Stimulated activated CD8-positive, alpha-beta memory T cell treated with anti-CD3 and anti-CD28 coated beads, Interleukin-15, amount 100 ng/mL, for 4 hours (primary cell): ENCODE measurements at places on chromosomes 12 and 14.

- no peak for DNase-seq
Measured at GRCh38 chr12:47188576-47189441, 109.0 kb upstream of the AMIGO2 start.

GRCh38 chr14:95862243-95862642 is 14.4 kb upstream of the TUNAR start:
- DNase-seq = no peak

DNA sequence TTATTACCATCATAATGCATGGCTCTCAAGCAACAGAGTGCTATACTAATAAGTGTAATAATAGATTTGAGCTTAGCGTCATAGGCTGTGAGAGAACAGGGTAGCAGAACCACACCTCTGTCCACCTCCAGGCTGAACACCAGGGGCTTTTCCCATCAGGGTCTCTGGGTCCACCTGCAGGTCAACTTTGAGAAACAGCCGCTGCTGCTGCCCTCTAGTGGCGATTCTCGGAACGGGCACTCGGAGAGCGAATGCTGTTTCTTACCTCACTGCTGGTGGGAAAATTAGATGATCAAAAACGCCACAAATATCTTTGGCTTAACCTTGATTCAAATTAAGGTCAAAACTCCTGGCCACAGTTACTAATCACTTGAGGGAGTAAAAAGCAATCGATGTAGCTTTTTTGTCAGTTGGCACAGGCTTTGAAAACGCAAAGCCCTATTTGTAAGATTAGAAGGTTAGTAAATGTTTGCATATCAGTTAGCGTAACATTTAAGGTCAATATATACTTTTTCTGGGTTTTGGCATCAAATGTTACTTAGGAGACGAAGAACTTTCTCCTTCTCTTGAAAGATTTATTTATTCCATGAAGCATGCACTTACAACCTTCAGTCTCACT is 127.9 kb upstream of the TMEM132D start:
- peak; percentile 10 for DNase-seq

GRCh38 chr12:90233168-90234100 is 524.8 kb upstream of the ATP2B1 start:
- DNase-seq = no peak

DNA sequence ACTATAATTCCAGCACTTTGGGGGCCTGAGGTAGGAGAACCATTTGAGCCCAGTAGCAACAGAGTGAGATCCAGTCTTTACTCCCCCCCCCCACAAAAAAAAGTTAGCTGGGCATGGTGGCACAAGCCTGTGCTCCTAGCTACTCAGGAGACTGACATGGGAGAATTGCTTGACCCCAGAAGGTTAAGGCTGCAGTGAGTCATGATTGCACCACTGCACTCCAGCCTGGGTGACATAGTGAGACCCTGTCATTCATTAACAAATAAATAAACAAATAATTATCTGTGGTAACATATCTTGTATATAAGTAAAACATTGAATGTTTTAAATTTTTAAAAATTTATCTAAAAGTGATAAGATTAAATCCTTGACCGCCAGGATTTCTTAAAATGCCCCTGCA is 4.8 kb downstream of the ENTPD5 start:
- DNase-seq = no peak

DNA sequence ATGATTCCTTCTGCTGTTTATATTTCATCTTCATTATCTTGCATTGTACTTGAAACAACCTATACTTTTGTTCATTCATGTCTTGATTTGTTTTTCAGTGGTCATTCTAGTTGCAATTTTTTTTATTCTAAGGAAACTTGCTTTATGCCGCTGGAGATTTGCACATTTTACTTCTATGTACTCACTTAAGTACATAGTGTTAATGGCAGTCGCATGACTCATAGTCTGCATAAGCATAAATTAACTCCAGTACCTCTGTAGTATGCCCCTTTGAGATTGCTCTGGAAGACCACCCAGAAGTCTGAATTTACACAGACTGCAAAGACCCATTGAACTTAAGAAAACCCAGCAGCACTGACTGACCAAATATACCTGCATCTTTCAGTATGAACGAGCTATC is 77.0 kb downstream of the MSRB3 start:
- DNase-seq = no peak

DNA sequence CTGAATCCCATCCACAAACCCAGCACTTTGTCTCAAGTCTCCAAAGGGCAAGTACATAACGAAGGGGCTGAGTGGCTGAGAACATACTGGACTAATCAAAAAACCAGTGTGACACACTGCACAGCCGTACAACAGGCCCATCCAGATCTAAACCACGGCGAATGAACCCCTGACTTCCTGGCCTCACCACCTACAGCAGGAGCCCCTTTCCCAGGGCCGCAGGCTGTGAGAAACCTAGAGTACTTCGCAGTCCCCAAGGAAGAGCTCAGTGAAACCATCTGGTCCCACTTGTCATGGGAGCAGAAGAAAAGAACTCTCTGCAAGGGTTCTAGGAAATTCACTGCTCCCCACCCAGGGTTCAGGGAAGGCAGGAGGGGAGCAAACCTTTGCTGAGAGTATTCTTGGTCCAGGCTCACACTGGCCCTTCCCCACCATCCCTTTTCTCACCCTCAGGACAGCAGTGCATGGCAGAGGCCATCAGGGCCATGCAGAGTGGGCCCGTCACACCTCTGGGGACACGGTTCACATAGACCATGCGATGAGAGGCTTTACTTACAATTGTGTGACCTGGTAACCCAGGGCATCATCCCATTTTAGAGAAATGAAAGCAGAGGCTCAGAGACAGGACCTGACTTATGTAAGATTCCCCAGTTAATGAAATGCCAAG is 192.8 kb downstream of the BCL11B start:
- DNase-seq = no peak

DNA sequence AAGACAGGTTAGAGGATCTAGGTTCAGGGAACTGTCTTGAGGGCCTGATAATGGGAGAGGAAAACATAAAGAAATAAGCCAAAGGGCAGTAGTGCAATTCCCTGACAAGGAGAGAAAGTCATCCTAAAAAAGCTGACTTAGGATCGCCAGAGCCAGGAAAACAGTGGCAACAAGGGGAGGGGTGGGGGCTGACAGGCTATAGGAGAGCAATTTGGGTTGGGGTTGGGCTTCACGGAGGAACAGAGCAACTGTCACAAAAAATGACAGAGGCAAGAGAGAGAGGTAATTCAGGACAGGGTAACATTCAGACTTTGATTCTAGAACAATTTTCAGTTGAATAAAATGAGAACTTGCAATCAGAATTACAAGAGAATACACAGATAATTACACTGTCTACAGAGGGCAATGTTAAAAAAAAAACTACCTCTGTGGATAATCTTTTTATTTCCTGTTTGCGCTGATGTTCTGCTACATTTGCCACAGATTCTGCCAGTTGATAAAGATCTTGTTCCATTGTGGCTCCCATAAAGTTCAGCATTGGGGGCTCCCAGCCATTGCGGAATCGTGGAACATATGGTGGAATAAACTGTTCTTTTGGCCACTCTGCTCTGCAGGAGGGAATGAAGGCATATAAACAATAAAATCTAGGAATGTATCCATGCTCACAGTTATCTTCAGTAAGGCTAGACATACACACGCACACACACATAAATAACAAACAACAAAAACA is 138.6 kb downstream of the EPS8 start:
- no peak for DNase-seq

GRCh38 chr14:74160763-74161162 is 76.0 kb downstream of the LIN52 start:
- no peak for DNase-seq

DNA sequence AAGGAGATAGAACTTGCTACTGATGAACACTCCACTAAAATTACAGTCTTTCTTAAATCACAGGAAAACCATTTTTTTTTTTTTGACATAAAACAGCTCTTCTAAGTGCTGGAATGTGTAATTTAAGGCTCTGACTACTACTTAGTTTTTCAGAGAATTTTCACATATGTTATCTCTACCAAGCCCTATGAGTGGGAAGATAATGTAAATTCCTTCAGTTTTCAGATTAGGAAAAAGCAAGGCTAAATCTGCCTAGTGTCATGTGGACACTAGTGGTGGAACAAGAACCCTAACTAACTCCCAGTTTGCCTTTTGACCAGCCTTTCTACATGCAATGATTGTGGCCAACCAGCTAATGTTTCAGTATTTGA is 37.3 kb upstream of the CSRP2 start:
- DNase-seq = no peak

DNA sequence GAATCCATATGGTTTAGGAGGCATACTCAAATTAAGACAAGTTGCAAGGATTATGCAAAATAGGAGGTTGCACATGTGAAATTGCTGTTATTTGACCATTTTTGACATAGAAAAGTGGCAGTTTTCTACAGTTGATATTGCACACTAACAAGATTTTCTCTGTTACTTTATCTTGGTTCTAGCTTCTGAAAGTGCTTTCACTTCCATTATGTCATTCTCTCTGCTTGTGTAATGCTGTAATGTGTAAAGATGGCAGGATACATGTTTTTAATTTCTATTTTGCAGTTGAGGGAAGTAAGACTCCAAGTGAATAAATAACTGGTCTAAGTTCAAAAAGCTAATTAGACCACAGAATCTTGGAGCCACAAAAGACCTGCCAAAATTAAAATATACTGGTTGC is 60.6 kb downstream of the MYRFL start:
- no peak for DNase-seq

DNA sequence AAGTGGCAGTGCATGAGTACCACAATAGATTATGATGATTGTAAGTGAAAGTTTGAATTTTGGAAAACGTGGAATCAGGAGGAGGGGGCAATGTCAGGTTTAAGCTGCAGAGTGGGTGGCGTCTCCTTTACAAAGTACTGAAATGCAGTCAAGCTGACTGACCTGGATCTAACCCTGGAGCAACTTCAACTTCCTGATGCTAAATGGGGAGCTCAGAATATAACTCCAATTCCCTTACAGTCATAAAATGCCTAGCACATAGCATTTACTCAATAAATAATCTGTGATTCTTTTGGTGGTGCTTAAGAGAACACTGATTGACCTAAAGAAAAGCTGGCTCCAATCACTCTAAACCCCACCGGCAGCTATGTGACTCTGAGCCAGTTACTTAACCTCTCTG is 38.5 kb downstream of the CCDC60 start:
- DNase-seq = no peak

DNA sequence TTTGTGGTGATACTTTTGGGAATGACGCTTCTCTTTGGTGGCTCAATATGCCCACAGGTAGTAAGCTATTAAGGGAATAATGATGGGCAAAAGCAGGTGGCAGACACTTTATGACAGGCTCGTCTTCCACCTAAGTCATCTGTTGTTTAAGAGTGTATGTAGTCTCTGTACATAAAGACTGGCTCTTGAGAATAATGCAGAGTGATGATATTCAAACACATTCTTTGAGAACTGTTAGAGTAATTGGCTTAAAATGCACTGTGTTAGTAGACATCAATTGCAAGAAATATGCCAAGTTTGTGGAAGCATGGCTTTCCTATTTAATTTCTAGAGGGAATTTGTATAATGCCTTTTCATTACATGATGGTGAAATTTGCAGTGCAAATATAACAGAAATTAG is 694.8 kb upstream of the MIS18BP1 start:
- no peak for DNase-seq

DNA sequence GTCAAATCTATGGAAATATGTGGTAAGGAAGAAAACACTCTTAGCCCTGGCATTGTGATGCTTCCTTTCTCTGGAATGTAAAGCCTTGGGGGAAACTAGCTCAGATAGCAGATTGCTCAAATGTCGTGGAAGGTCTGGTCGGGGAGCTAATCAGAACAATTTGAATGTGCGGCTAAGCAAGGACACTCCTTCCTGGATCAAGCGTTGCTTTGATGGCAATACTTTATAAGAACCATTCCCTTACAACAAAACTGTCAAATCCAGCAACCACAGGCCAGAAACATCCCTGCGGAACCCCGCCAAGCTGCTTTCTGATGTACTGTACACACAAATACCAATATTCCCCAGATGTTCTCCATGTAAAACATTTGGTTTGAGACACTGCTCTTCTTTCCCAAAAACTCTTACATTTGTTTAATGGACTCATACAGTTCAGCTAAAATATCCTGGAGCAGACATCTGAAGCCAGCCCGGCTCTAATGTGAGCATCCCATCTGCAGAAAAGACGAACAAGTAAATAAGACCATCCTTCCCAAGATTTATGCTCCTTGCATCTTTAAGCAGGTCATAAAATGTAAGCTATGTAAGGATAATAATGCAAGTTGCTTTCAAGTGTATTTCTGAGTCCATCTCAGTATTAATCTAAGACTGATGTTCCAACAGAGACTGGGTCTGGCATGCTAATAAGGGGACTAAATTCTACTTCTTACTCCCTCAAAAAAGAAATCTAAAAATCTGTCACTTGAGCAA is 20.2 kb downstream of the NUAK1 start:
- DNase-seq = no peak

DNA sequence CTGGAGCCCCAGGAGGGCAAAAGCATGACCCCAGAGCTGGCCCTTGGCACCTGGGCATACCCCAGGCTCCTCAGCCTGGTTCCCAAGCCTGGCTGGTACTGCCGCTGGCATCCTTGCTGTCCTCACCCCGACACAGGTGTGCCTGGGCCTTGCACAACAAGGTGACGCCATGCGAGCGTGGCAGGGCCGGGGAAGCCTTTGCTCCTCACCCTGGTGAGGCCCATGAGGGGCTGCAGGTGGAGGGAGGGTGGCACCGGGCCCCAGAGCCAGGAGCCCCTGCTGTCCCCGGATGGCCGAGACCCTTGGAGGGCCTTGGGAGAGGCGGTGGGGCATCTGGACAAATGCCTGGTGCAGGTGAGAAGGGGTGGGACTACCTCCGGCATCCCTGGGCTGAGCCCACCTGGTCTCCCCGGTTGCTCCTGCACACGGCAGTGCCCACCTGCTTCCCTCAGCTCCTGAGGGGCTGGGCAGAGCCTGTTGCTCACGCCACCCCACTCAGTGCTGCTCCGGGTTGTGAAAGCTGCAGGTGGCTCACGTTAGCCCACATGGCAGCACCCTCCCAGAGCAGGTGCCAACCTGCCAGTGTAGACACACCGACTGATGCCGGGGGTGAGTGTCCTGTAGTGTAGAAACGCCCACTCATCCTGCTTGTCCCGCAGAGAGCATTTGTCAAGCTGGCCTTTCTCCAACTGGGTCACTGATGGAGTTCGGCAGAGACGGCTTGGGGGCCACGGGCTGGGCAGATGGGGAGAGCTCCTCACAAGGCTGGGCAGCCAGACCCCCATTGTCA is 24.6 kb upstream of the KIF26A start:
- DNase-seq = no peak

- no peak for DNase-seq
Measured at GRCh38 chr14:51653079-51653774, 1.5 kb downstream of the FRMD6 start.

- DNase-seq = no peak
Measured at GRCh38 chr12:62581288-62582064, 114.8 kb downstream of the MON2 start.

DNA sequence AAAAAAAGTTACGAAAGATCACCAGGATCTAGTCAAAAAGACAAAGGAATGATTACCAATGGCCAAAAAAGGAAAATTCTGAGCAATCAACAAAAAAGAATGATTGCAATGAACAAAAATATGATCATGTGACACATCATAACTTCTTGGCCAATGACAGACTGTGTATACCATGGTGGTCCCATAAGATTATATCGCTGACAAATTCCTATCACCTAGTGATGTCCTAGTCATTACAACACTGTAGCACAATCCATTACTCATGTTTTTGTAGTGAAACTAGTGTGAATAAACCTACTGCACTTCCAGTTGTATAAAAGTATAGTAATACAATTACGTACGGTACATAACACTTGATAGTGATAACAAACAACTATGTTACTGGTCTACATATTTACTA is 12.3 kb downstream of the SEL1L start:
- DNase-seq = no peak
